ENCODE measurements at places on chromosomes 12 and 14.

DNA sequence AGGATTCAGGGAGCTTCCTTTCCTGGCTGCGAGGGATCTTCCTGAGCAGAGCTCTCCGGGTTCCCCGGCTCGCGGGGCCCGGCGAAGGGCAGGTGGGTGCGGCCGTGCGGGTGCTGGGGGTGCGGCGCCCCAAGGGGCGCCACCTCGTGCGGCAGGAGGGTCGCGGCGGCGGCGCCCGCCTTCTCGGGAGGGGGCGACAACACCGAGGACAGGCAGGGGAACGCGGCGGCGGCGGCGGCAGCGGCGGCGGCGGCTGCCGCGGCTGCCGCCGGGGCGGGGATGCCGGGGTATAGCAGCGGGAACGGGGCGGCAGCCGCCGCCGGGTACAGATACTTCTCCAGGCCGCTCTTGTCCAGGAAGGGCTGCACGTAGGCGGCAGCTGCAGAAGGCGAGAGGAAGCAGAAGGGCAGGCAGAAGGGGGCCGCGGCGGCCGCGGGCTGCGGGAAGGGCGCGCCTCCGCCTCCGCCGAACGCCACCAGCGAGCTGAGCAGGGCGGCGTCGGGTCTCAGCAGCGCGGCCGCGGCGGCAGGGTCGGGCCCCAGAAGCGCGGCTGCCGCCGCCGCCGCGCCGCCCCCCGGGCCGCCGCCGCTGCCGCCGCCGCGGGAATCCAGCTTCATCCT lies 2.7 kb downstream of the BHLHE41 start:
- DNase-seq = peak; percentile 63

- DNase-seq = no peak
Observed at GRCh38 chr12:94435511-94435927, 24.1 kb downstream of the CEP83 start.

DNA sequence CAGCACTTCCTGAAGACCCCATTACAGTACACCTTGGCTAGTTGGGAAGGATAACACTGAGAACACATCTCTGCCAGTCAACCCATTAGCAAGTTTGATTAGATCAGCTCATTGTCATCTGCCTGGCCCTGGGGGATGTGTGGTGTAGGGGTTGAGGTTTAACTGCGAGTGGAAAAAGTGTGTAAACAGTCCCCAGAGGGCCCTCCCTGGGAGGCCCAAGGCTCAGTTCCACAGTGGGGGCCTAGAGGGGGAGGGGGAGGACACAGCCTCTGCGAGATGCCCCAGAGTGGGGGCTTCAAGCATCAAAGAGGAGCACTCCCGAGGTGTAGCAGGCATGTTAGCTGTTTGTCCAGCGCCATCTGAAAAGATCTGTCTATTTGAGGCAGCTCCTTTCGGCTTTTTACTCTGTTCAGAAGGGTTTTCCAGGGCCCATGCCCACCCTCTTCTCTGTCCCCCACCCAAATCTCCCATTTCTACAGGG lies 344 bp downstream of the LPAR5 start:
- DNase-seq = peak; percentile 77

DNA sequence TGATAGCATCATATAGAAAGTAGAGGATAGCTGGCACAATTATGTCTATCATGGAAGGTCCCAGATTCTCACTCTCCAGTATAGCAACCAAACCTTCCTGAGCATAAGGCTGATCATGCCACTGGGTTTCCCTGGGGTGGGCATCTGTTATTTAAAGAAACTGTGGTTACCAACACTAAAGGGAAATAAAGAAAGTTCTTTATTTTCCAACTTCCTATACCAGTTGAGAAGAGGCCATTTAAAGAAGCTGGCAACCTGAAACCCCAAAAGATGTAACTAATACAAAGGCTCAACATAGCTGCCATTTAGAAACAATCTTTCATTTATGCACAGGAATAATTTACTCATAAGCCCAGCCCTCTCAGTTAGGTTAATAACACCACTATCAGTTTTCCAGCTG lies 3.1 kb downstream of the BCAT1 start:
- DNase-seq = no peak

GRCh38 chr12:70756118-70756517 lies 118.9 kb upstream of the PTPRB start:
- no peak for DNase-seq

- no peak for DNase-seq
Observed at GRCh38 chr14:50230701-50231474, 490 bp downstream of the SOS2 start.

GRCh38 chr14:77310026-77310425 lies 10.7 kb downstream of the POMT2 start:
- DNase-seq = no peak

DNA sequence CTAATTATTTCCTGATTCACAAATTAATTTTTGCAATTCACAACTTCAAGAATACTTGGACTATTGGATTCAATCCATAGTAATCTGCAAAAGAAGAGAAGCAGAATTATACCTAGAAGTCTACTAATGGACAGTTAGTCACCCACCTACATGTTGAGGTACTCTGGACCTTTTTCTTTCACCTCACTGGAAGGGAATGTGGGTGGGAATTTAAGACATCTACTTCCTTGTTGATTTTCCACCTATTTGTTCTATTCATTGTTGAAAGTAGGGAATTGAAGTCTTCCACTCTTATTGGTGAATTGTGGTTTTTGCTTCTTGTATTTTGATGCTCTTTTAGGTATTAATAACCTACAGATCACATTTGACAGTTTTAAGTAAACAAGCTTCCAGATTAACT lies 11.0 kb downstream of the RESF1 start:
- no peak for DNase-seq

- DNase-seq = no peak
Observed at GRCh38 chr14:73870525-73871235, 16.0 kb upstream of the ZNF410 start.

GRCh38 chr12:89474615-89475014 lies 50.0 kb downstream of the GALNT4 start:
- DNase-seq = no peak

GRCh38 chr12:113173081-113173698 lies 12.1 kb downstream of the DDX54 start:
- DNase-seq = no peak

GRCh38 chr12:47710278-47710677 lies 4.4 kb upstream of the RPAP3 start:
- no peak for DNase-seq

GRCh38 chr14:95440951-95441350 lies 75.5 kb downstream of the SYNE3 start:
- DNase-seq = no peak

DNA sequence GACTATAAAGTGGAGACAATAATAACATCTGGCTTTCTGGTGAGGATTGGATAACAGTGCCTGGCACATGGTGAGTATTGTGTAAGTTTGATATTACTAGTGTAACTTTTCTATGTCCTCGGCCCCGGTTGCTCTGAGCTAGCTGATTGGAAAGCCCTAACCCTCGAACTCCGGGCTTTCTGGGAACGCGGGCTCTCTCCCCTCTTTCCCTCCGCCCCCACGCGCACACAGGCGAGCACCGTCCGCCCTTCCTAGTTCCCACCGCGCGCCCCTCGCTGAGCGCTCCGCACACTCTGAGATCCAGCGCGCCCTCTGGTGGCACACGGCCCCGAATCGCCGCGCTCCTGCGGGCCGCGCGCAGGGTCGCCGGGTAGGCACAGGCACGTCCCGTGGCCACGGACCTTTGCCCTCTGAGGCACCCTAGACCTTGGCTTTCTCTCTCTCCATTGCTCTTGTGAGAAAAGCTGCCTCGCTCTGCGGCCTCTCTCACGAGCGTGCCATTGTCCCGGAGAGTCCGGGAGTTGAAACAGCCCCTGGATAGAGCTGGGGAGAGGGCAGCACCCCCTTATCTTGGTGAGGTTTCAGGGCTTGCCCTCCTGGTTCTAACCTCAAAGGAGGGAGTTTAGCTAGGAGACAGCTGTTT lies 23.2 kb upstream of the ESRRB start:
- peak; percentile 53 for DNase-seq

- no peak for DNase-seq
Observed at GRCh38 chr12:129186952-129187351, 333.7 kb downstream of the GLT1D1 start.

DNA sequence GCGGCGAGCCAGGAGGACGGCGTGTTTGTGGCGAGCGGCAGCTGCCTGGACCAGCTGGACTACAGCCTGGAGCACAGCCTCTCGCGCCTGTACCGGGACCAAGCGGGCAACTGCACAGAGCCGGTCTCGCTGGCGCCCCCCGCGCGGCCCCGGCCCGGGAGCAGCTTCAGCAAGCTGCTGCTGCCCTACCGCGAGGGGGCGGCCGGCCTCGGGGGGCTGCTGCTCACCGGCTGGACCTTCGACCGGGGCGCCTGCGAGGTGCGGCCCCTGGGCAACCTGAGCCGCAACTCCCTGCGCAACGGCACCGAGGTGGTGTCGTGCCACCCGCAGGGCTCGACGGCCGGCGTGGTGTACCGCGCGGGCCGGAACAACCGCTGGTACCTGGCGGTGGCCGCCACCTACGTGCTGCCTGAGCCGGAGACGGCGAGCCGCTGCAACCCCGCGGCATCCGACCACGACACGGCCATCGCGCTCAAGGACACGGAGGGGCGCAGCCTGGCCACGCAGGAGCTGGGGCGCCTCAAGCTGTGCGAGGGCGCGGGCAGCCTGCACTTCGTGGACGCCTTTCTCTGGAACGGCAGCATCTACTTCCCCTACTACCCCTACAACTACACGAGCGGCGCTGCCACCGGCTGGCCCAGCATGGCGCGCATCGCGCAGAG lies 873 bp downstream of the PLXNC1 start:
- peak; percentile 71 for DNase-seq

DNA sequence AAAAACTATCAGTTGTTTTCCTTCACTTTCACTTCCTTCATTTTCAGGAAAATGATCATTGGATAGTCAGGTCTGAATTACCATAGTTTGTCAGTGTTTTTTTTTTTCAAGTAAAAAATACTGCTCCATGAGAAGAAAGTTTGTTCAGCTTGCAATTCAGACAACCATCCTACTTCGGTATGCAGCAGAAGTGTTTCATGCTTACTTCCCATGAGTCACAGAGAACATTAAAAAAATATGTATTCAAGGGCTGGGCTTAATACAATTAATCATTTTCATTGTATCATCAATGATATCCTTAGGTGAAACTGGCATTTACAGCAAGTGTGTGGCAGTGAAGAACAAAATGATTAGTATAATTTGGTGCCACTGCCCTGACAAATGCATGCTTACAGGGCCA lies 21.6 kb downstream of the PYM1 start:
- no peak for DNase-seq

DNA sequence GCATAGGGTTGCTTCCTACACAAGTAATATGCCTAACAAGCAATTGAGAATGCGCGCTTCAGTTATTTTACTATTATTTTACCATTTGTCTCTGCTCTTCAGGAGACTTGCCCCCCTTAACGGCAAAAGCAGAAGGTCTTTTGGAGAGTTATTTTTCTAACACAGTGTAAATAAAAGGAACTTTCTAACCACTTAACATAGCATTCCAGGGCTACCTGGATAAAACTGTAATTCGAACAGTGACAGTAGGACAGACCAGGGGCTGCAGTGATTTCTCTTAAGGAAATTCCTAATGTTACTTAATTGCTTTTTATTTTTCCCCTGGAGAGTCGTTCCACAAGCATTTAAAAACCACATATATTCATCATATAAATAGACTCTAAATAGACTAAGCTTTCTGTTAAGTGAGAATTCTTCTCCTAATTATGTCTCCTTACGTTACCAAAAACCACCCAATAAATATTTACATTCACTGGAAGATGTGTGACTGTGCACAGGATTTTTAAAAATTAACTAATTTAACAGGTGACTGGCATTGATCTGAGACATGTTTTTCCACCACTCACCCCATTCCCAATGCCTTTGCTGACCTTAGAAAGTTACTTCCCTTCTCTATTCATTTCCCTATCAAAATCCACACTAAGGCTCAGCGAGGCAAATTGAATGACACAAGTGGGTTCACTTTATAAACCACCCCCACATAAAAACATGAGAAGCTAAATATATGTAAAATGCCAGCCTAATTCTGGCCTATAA lies 72.4 kb downstream of the RNF34 start:
- no peak for DNase-seq

DNA sequence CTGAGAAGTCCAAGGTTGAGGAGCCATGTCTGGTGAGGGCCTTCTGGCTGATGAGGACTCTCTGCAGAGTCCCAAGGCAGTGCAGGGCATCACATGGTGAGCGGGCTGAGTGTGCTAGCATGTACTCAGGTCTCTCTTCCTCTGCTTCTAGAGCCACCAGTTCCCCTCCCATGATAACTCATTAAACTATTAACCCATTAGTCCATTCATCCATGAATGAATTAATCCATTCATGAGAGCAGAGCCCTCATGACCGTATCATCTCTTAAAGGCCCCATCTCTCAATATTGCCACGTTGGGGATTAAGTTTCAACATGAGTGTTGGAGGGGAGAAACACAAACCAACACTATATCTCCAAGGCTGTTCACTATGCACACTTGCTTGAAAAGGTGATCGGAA lies 83.7 kb downstream of the TMEM30B start:
- no peak for DNase-seq

GRCh38 chr12:25328072-25328712 lies 77.5 kb upstream of the KRAS start:
- no peak for DNase-seq

GRCh38 chr12:116698116-116698515 lies 39.8 kb downstream of the SPRING1 start:
- DNase-seq = no peak

- DNase-seq = no peak
Observed at GRCh38 chr12:107668320-107669098, 17.1 kb upstream of the PWP1 start.

- DNase-seq = no peak
Observed at GRCh38 chr14:53016491-53016890, 65.6 kb upstream of the FERMT2 start.

- no peak for DNase-seq
Observed at GRCh38 chr12:122981036-122981471, 573 bp downstream of the ARL6IP4 start.

GRCh38 chr12:102735104-102735503 lies 181.9 kb downstream of the PAH start:
- DNase-seq = no peak

DNA sequence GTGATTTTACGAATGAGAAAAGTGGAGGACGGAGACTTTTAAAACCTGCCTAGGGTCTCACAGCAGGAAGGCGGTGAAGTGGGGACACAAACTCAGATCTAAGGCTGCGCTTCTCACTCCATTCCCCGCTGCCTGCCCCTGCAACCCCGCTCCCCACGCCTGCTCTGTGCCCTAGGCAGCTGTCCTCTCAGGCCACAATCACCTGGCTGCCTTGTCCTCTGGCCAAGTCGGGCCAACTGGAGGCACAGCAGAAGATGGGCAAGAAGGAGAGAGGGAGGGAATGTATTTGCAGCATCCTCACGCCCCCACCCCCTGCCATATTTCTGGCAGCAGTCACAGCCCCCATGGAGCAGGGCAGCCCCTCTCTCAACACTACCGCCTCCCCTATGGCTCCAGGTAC lies 94.9 kb downstream of the CHGA start:
- DNase-seq = no peak

DNA sequence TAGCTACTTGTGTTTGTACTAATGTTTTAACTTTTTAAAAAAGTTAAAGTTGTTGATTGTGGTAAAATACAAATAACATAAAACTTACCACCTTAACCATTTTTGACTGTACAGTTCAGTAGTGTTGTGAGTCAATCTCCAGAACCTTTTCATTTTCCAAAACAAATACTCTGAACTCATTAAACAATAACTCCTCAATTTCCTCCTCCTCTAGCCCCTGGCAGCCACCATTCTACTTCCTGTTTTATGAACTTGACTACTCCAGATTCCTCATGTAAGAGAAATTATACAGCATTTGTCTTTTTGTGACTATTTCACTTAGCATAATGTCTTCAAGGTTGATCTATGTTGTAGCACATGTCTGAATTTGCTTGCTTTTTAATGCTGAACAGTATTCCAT lies 299.1 kb upstream of the AMIGO2 start:
- no peak for DNase-seq

- DNase-seq = no peak
Observed at GRCh38 chr14:22395803-22396202, 193.2 kb downstream of the DAD1 start.
